ENCODE measurements at places on chromosomes 1 and 21.

- no peak for DNase-seq
Observed at GRCh38 chr1:10623686-10624145, 149.0 kb downstream of the PEX14 start.

GRCh38 chr1:154788110-154788870 is 81.8 kb downstream of the KCNN3 start:
- no peak for DNase-seq

- no peak for DNase-seq
Observed at GRCh38 chr1:16115468-16115983, 40.3 kb downstream of the EPHA2 start.

GRCh38 chr1:68049941-68050878 is at the start of gene DIRAS3:
Gene DIRAS3, minus strand, starts transcription at chr1:68050627. Its CDS starts 3,330 bp downstream, at chr1:68047297.
- DNase-seq = no peak

DNA sequence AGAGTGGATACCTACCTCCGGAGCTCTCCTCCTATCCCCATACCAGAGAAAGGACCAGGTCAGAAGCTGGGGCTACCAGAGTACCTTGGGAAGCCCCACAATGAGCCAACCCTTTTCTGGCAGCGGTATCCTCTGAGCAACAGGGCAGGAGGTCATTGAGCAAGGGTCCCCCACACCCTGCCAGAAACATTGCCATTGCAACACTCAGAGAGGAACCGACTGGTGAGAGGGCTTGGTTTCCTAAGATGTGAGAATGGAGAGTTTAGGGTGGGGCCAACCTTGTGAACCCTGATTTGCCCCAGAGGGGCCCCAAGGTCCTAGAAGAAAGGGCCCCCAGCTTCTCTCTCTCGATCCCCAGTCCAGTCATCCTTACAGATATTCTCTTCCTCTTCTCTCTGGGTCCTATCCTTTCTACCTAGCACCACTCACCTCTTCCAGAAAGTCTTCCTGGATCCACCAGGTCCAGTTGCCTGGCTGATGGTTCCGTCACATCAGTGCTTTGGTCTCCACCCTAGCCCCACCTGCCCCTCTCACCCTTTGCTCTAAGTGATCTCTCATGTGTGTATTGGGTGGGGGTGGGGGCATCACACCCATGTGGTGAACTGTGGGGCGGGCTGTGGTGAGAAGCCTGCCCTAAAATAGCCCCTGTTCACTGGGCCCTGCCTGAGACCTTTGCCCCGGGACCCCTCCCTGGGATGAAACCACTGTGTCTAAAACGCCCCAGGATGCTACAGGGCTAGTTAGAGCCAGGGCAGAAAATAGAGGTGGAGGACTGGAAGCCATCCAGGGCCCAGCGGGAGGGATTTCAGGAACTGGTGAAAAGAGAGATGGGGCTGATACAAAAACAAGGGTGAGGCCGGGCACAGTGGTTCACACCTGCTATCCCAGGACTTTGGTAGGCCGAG is 8.7 kb downstream of the FGR start:
- no peak for DNase-seq

- DNase-seq = no peak
Observed at GRCh38 chr1:221101807-221102605, 222.8 kb downstream of the HLX start.

DNA sequence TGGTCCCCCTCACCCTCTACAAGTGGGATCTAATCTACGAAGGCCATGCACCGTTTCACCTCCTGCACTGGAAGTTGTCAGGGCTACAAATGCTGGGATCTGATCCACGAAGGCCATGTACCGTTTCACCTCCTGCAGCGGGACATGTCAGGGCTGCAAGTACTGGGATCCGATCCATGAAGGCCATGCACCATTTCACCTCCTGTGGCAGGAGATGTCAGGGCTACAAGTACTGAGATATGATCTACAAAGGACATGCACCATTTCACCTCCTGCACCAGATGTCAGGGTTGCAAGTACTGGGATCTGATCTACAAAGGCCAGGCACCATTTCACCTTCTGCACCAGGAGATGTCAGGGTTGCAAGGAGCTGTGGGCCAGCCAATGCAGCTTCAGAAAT is 7.0 kb downstream of the ALDH4A1 start:
- DNase-seq = no peak

DNA sequence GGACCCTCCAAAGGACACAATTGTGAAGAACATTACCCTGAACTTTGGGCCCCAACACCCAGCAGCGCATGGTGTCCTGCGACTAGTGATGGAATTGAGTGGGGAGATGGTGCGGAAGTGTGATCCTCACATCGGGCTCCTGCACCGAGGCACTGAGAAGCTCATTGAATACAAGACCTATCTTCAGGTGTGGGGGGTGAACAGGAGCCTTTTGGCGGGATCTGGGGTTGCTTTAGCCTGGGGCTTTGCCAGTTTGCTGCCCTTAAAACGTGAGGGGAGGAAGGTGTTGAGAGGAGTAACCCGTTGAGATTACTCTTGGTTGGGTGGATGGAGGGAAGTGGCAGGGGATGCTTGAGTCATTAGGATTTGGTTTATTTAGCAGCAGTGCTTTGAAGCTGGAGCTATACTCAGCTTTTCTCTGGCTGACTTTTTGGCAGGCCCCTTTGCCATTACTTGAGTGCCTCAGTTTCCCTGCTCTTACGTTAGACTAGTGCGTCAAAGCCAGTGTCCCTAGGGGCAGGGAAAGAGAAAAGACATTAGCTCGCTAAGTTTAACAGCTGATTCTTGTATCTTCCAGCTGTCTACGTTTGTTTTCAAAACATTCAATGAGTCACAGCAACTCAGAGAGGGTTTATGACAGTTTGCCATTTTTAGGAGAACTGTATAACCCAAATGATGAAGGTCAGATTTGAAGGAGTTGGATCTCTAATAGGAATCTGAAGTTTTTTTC is 4.4 kb downstream of the NDUFS2 start:
- DNase-seq = no peak

GRCh38 chr1:40341491-40342380 is 24.6 kb upstream of the COL9A2 start:
- DNase-seq = no peak

DNA sequence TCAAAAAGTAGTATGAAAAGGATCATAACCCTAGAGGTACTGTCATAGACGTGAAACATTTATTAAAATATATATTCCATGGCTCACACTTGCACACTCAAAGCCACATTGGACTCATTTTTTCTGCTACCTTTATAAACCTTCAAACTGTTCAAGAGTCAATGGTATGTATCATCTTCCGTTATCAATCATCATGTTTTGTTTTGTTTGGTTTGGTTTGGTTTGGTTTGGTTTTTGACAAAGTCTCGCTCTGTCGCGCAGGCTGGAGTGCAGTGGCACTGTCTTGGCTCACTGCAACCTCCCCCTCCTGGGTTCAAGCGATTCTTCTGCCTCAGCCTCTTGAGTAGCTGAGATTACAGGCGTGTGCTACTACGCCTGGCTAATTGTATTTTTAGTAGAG is 1.8 kb downstream of the IFNAR2 start:
- DNase-seq = no peak

- no peak for DNase-seq
Observed at GRCh38 chr1:12585536-12585935, 32.5 kb downstream of the DHRS3 start.

DNA sequence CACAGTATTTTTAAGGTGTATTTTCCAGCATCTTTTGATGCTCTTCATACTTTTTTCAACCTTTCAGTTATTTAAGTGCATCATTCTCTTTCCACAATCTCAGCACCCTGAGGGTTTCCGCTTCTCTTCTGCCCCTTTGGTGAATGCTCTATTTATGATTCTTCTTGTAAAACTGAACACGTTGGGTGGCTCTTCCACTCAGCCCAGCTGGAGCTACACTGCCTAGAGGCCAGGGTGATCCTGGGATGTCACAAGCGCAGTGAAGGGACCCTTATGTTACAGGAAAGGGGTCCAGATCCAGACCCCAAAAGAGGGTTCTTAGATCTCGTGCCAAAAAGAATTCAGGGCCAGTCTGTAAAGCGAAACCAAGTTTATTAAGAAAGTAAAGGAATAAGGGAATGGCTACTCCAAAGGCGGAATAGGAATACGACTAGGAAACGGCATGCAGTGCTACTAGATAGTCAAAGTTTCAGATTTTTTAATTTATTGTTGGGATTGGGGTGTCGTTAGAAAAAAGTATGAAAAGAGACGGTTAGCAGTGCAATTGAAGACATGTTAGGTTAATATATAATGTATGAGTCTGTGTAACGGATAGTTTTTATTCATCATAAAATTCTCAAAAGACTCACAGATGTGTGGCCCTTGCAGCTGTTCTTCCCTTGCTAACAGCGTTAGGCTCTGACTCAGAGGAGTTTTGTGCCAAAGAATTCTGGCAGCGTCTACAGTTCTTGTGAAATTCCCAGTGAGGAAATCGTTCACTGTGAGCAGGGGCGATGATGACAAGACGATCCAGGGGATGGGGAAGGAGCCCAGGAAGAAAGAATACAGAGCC is 14.4 kb upstream of the ERVH48-1 start:
- DNase-seq = no peak

GRCh38 chr1:204885790-204886189 is 15.1 kb downstream of the NFASC start:
- no peak for DNase-seq

GRCh38 chr1:107953556-107953955 is 11.4 kb downstream of the VAV3 start:
- no peak for DNase-seq

DNA sequence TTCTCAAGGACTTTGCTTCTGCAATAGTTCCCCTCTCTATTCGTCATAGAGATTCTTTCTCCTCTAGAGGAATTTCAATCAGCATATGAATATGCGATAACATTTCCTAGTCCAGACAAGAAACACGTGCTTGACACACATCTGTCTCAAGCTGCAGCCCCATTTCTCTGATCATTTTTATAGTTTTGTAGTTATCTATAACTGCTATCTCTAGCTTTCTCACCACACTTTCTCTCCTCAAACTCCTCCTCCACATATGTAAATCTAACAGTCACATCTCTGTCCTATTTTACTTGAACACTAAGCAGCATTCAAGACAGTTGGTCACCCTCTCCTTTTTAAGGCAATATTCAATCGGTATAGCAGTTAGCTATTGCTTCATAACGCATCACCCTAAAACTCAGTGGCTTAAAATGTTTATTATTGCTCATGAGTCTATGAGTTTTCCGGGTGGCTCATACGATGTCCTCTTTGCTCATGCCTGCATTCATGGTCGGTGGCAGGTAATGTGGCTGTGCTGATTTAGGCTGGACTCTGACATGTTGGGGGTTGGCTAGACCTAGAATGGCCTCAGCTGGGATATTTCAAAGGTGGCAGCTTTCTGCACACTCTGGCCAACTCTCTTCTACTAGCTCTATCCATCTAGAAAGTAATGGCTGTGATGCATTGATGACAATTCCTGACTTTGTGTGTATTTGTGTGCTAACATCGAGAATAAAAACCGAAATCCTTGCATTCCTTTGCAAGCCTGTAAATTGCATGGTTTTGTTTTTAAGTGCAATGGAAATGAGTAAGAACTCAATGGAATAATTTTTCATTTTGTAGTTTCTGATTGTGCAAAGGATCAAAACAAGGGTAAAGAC is 20.6 kb downstream of the ATP6V1G3 start:
- no peak for DNase-seq

- no peak for DNase-seq
Observed at GRCh38 chr1:159171254-159171687, at the start of gene CADM3. Gene CADM3, plus strand, starts transcription at chr1:159171615. Its CDS starts 151 bp downstream, at chr1:159171766.

GRCh38 chr1:160030657-160031364 is 979 bp downstream of the PIGM start:
- no peak for DNase-seq

GRCh38 chr1:55741516-55741915 is 526.4 kb upstream of the USP24 start:
- no peak for DNase-seq

DNA sequence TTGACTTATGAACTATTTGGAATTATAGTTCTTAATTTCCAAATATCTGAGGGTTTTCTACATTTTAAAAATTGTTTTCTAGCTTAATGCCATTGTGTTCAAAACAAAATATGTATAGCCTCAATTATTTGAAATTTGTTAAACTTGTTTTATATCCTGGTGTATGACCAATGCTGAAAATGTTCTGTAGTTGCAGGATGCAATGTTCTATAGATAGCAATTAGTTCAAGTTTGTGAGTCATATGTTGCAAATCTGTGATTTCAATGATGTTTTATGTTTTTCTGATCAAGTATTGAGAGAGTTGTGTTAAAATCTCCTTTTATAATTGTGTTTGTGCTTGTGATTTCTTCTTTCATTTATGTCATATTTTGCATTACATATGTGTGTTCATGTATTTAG is 517.5 kb downstream of the ADGRL2 start:
- DNase-seq = no peak

- DNase-seq = no peak
Observed at GRCh38 chr21:29318354-29318753, 19.6 kb downstream of the BACH1 start.

GRCh38 chr1:107443027-107443426 is 302.2 kb downstream of the NTNG1 start:
- no peak for DNase-seq

GRCh38 chr1:231384696-231385415 is 37.2 kb downstream of the EGLN1 start:
- no peak for DNase-seq

- DNase-seq = no peak
Observed at GRCh38 chr1:225747566-225747965, 30.1 kb upstream of the SRP9 start.

GRCh38 chr1:203995228-203995627 is 77.7 kb upstream of the SOX13 start:
- no peak for DNase-seq

- no peak for DNase-seq
Observed at GRCh38 chr21:34881839-34882371, 167.2 kb downstream of the RUNX1 start.

- DNase-seq = no peak
Observed at GRCh38 chr1:223739366-223740037, 27.2 kb downstream of the CAPN2 start.

- DNase-seq = no peak
Observed at GRCh38 chr1:185776522-185776921, 42.3 kb downstream of the HMCN1 start.

DNA sequence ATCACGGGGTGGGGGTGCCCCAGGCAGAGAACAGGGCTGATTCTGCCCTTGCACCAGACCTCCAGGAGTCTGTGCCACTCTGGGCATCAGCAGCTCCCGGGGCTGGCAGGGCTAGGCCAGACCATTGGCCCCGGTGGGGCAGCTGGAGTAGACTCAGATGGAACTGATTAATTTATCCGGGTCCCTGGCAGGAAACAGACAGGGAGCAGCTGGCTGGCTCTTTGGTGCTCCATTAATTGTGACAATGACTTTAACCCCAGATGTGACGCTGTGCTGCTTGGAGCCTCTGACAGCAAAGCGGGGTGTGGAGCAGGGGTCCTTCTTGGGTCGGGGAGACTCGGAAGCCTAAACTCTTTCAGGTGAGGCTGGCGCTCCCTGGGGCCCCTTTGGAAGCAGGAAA is 9.5 kb downstream of the EPHA8 start:
- no peak for DNase-seq

GRCh38 chr1:190138266-190138665 is 339.4 kb downstream of the BRINP3 start:
- DNase-seq = no peak

DNA sequence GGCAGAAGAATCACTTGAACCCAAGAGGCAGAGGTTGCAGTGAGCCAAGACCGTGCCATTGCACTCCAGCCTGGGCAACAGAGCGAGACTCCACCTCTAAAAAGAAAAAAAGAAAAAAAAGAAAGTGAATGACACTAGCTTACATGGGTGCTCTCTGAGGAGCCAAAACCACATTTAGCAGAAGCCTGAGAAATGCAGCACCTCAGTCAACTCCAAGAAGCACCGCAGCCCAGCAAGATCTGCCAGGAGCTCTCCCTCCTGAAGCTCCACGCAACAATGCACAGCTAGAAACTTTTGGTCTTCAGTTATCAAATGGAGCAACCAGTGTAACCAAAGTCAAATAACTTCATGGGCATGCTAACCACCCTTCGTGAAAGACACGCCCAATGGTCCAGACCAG is 229.1 kb downstream of the SETD4 start:
- no peak for DNase-seq

Data from activated CD4-positive, alpha-beta T cell treated with anti-CD3 and anti-CD28 coated beads for 24 hours (primary cell).